ENCODE measurements at places on chromosomes 11 and 22.
A peak's percentile ranks its signal among the peaks of the same experiment; 100 is the strongest.

- no peak for DNase-seq
Observed at GRCh38 chr11:84497981-84498411, 1129.1 kb downstream of the DLG2 start.

- no peak for DNase-seq
Observed at GRCh38 chr22:47561766-47562165, 799.3 kb downstream of the TBC1D22A start.

DNA sequence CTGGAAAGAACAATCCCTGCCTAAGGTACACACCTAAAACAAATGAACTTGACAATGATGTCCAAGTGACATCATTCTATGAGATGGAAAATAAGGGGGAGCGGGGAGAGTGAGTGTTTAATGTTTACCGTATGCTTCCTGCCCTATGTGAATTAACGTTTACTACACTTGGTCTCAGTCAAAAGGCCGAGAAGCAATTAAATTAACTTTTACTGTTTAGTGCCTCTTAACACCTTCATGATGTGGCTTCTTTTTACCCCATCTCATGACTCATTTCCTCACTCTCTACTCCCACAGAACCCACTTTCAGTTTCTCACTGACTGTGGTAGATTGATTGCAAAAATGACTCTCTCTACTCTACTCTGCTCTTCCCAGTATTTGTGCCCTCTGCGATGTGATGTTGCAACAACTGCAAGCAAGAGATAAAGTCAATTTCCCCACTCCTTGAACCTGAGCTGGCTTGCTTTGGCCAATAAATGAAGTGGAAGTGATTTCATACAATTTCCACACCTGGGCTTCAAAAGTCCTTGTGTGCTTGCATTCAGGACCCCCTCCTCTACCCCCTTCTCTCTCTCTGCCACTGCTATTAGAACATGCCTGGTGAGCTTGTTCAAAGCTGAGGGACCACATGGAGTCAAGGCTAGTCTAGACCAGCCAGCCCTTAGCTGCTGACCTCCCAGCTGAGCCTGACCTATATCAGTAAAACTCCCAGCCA, 11.6 kb upstream of the ALKBH3 start:
- peak; percentile 92 for DNase-seq

GRCh38 chr11:92859156-92859690, 110.2 kb upstream of the MTNR1B start:
- no peak for DNase-seq

DNA sequence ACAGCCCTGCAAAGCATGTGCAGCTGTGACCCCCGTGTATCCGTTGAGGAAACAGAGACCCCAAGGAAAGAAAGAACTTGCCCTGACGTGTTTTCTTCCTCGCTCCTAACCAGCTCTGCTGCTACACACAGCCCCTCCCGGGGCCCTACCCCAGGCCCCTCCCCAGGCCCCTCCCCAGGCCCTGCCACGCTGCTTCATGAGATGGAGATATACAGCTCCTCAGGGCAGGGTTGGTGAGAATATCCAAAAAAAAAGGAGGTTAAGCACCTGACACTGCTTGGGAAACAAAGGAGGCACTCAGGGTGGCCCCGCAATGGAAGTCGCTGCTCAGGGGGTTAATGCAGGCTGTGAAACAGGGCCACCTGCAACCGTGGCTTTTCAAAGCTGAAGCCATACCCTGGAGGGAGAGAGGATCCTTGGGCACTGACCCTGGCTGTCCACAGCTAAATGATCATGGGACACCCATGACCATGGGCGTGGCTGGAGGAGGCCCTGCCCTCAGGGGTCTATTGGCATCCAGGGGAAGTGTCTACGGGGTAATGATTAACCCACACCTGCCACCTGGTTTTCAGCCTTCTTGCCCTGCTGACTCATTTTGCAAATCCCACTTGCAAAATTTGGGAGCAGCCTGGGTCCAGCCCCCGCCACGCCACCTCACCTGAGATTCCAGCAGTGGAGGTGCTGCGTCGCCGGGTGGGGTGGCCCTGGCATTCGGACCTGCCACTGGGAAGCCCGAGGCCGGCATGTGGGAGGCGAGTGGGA, 112.1 kb upstream of the ANO1 start:
- DNase-seq: no peak

DNA sequence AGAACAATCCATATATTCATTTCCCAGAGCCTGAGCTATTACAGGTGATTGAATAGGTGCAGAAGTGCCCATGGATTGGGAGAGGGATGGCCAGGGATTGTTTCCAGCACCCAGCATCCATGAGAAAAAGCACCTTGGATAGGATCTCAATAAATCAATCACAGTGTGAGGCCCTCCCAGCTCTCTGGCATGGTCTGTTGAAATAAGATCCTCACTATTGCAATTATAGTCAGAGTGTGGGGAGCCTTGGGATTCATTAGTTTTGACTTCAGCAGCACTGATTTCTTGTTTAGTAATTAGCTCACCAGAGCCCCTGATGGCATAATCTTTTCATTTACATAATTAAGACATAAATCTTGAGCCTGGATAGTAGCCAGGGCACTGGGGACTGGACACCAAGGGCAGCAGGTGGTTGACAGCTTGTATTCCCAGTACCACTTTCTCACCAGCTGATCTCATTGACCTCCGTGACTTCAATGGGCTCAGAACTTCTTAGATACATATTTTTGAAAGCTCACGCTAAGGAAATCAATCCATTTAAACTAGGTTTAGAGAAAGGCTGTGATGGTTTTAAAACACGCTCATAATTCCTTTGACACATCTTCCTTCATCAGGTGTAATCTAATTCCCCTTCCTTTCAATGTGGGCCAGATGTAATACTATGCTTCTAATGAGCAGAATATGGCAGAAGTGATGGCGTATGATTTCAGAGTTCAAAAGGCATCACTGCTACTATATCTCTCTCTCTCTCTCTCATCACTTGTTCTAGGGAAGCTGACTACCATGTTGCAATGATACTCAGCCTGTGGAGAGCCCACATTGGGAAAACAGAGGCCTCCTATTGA, 22.1 kb upstream of the DRD2 start:
- no peak for DNase-seq

DNA sequence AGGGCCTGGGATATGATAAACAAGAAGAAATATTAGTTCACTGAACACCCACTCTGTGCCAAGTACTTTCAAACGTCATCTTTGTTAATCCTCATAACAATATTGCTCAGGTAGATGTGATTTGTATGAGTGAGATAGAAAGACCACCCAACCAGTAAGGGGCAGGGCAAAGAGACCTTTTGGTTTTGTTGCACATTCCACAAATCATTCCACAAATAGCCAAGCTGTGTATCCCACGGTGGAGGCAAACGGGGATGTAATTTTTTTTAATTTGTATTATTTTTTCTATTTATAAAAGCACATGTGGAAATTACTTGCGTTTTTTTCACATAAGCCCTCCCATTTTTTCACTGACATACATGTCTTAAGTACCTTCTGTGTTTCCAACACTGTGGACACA, 29.0 kb downstream of the LAYN start:
- no peak for DNase-seq

DNA sequence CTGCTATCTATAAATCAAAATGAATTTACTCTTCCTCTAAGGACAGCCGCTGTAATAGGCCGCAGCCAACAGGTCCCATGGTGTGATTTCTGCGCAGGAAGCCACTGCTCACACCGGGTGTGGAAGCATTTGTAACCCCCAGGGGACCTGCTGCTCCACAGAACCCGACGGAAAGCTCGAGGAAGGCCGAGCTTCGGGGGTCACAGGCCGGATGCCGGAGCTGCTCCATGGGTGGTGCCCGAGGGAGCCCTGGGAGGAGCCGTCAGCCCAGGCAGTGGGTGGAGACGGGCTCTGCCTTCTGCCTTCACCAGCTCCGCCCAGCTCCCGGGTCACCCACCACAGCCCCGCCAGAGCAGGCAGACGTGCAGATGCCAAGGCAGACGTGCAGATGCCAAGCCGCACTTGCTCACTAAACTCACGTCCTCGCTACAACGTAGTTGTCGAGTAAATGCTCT, 63.5 kb downstream of the BRD1 start:
- peak; percentile 67 for DNase-seq

- DNase-seq: no peak
Observed at GRCh38 chr22:32043391-32043790, 330 bp downstream of the SLC5A1 start.

DNA sequence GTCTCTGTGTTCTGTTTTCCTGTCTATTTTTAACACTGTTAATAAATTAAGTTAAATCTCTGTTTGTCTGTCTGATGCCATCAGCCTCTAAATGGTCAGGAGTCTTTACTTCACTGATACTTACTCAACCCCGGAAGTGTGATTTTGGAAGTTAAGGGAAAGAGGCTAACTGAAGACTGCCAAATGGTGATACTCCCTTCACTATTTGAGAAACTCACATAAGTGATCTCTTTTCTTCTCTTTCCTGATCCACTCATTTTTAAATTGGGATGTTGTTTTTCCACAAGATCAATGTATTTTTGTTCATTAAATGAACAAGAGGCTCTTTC, 389 bp upstream of the CASP12 start:
- no peak for DNase-seq

Data from osteoblast (primary cell).